GM12878 (cell line): ENCODE measurements at places on chromosomes 7 and 10. TPM values are rescaled to one million over a fixed set of nuclear protein-coding genes. Genes with fewer than 3 reads are reported as not detected.

GRCh38 chr10:13092291-13093102 is 7.5 kb upstream of the OPTN start:
- no peak for DNase-seq

DNA sequence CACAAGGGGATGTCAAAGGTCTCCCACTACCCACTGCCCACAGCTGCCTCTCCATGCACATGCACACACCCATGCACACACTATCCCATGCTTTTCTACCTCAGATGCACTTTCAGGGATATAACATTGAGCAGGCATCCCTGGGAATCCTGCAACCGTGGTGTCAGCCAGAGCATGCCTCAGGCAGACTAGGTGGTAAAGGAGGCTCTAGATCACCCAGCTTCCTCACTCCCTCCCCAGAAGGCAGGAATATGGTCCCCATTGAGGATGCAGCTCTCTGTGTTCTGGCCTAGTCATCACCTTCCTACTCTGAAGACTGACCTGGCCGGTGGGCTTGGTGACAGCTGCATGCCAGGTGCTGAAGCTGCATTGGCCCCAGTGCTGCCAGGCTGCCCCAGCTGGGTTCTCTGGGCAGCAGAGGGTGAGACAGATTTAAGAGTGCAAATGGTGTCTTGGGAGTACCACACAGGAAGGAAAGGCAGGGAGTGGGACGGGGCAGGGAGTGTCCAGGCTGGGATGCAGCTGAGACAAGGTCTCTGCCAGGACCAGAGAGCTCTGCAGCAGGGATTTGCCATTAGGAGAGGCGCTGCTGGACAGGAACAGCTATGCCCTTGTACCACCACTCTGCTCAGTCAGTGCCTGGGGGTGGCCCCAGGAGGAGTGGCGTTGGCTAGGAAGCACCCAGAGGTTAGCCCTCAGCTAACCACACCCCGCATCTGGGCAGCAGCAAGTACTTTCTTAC is 53.4 kb upstream of the GDF10 start:
- DNase-seq, result no peak

- no peak for DNase-seq
Observed at GRCh38 chr10:29470843-29471543, 163.8 kb downstream of the SVIL start.

DNA sequence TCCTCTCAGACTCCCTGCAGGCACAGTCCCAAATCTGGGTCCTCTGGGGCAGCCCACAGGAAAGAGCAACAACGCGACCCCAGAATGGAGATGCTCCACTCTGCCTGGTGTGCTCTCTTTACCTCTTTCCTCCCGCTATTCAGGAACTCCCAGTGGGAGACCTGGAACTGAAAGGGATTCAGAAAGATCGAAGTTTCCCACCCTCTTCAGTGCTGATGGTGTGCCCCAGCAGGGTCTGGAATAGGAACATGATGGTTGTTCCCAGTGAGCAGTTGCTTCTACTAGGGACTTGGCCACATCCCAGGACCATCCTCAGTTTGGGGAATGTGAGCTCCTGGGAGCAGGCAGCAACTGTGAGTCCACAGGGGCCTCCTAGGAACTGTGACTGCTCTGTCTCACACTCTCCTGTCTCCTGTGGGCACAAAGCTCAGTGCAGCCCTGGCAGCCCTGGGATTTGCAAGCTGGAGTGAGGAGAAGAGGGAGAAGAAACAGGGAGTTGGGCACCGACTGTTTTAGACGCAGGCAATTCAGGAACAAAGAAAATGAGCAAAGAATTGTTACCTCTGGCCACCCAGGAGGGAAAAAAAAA is 17.9 kb downstream of the OR6V1 start:
- no peak for DNase-seq

DNA sequence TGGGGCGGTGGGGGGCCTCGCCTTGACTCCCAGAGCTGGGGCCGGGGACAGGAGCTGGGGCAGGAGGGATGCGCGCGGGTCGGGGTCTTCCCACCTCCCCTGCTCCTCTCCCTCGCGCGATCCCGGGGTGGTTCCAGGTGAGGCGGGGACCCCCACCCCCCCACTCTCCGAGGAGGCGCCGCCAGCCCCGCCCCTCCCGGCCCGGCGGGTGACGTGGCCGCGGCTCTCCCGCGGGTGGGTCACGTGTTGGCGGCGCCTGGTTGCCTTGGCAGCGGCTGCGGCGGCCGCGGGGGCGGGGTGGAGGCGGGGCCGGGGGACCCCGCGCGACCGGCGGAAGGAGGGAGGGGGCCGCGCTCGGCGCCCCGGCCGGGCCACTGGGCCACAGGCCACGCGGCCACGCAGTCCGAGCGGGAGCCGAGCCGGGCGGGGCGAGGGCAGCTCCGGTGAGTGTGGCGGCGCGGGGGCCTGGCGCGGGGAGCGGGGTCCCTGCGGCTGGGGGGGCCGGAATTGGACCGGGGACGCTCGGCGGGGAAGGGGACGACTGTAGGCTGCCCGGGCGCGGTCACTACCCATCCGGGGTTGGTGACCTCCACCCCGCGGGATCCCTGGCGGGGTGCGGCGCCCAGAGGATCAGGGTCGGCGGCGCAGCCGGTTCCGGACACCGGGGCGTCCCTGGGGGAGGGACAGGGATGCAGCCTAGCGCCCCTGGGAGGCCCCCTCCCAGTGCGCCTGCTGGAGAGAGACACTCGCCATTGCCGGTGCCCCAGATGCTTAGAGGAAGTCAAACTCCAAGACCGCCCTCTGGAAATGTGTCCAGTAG is at the start of gene ORAI2:
ORAI2 (plus strand) TSS at position 357 of the 820 bp plus-strand sequence. CDS start 5,382 bp downstream, outside the sequence.
- no peak for DNase-seq

- no peak for DNase-seq
Observed at GRCh38 chr10:132703419-132704007, 82.4 kb downstream of the NKX6-2 start.

GRCh38 chr10:24806262-24806661 is 82.6 kb upstream of the ARHGAP21 start:
- no peak for DNase-seq

- DNase-seq, result no peak
Observed at GRCh38 chr10:43390759-43391158, 18.2 kb downstream of the HNRNPF start.

DNA sequence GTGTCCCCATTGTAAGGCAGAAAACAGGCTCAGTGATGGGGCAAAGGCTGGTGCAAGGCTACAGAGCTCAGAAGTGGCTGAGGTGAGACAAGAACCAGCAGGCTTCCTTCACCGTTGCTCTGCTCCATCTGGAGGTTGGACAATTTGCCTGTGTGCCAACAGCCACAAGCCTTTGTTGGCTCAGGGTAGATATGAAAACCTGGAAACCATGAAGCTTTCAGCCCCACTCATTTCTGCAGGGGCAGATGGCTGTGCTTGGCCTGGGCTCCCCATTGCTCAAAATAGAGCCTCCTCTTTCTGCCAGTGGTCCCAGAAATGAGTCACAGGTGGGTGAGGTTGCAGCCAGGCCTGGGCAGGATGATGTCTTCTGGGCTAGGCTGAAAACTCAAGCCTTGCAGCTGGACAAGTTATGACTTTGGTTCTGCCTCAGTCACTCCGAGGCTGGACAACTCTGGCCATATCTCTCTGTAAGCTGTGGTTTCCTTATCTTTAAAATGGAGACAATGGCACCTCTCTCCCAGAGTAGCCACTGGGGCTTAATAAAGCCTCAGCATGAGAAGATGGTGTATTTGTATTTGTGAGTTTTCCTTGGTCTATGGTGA is 12.2 kb upstream of the ZNF273 start:
- no peak for DNase-seq

DNA sequence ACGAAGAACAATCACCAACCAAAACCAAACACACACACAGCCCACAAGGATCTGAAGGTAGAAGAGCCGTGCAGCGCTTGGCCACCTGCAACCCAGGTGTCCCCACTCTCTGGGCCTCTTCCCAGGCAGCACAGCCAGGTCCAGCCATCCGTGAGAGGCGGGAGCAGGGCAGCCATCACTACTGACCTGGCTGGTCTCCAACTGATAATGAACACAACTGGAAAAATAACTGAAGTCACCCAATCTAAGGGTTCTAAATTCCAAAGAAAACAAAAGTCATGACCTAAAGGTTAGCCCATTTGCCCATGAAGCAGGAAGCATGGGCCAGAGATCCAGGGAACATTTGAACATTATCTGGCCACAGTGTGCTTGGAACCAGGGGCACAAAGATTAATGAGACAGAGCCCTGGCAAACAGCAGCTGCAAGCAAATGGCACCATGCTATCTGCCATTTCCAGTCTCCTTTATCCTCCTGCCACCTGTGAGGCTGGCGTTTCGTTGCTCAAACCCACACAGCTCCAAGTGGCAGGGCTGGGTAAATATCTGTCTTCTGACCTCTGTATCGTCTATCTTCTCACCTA is 207.9 kb downstream of the TNS3 start:
- DNase-seq, result no peak

DNA sequence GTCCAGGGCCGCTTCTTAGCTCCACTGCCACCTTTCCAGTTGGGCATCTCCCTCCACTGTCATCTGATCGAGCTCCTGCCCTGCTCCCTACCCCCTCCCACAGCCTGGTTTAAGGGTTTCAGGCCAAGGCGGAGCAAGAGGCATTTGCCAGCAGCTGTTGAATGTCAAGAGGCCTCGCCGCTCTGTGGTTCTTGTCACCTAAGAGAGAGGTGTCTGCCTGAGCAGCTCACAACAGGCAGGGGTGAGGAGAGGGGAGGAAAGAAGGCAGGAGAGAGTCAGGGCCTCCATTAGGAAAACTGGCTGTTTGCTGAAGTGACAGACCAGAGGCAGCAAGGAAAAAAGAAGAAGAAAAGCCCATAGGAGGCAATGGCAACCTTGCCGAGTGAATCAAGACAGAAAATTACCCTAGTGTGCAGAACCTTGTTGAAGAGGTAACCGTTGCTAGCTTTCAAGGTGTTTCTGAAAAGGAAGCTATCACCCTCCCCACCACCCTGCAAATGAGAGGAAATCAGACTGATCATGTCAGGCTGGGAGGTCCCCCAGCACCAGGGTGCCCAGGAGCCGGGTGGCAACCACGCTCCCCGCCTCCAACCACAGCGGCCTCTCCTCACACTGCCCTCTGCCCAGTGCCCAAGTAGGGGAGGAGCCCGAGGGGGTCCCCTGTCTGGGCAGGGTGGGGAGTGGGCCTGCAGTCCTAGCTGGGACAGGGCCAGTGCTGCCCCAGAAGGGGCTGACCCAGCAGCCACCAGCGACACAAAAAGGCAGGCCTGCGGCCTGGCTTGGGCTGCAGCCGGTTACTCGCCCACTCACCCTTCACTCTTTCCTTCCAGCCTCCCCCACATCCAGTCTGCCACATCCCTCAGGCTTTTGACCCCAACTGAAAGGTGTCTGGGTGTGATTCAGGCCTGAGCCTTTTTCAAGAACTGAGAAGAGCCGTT is 7.1 kb downstream of the GATA3 start:
- no peak for DNase-seq

GRCh38 chr7:20506175-20506574 is 109.3 kb upstream of the ABCB5 start:
- no peak for DNase-seq

DNA sequence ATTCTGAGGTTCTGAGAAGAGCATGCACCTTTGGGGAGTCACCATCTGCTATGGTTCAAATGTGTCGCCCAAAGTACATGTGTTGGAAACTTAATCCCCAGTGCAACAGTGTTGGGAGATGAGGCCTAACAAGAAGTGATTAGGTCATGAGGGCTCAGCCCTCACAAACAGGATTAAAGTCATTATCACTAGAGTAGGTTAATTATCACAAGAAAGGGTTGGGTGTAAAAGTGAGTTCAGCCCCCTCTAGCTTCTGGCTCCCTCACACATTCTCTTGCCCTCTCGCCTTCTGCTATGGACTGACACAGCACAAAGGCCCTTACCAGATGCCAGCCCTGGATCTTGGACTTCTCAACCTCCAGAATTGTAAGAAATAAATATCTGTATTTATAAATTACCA is 100.3 kb upstream of the C10orf90 start:
- no peak for DNase-seq

- no peak for DNase-seq
Observed at GRCh38 chr10:43237631-43238446, 29.0 kb downstream of the RASGEF1A start.

The MICU1 gene
- 23.7 and 28.4 TPM in 2 replicates for total RNA-seq

The FRMPD2 gene
- total RNA-seq, result 1.4 and 2.1 TPM in 2 replicates

The DUSP5 gene
- 41.6 and 44.9 TPM in 2 replicates for total RNA-seq

The GDF2 gene
- not detected in 2 replicates for total RNA-seq

The OPN1SW gene
- not detected in 2 replicates for total RNA-seq

The ADAM22 gene
- 13.3 and 14.3 TPM in 2 replicates for total RNA-seq

The BMPER gene
- total RNA-seq, result not detected in 2 replicates

The TMEM176B gene
- total RNA-seq, result 0.21 and 0.36 TPM in 2 replicates
